Effector CD8-positive, alpha-beta T cell (primary cell): ENCODE measurements at places on chromosomes 4 and X.

DNA sequence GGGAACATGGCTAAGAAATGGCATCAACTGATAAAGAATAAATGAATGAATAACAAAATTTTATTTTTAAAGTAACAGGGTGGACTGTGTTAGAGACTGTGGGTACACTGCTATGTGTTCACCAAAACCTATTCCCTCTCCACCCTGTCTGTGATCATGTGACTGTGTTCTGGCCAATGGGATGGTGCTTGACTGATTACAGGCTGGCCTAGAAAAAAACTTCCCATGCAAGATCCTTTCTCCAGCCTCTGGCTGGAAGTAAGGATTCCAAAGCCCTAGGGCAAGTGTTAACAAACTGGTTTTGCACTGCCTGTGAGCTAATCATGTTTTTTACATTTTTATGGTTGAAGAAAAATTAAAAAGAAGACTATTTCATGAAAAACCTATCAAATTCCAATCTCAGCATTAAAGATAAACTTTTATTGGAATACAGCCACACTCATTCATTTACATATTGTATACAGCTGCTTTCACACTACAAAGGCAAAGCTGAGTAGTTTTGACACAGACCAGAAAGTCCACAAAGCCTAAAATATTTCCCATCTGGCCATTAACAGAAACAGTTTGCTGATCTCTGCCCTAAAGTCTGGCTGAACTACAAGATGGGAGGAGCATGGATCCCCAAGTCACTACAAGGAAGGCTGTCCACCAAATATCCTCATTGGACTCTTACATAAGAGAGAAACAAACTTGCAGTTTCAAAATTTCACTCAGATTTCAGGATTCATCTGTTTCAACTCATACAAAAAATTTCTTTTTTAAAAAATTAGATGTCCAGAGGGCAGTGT is 133.2 kb downstream of the ARHGAP6 start:
- DNase-seq, result no peak

DNA sequence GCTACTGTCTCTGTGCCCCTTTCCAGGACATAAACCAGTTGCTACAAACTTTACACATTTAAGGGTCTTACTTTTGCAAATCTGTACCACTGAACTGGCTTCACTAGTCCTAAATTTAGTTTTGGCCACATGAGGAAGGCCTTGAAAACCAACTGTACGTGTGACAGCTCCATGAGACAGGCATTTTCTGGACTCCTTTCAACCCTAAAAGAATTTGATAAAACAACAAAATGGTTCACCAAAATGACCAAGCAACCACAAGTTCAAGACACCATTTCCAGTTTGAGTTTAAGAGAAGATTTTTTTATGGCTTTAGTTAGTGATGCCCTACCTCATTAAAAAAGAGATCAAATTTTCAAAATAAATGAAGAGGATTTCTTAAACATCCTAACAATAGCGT is 246.4 kb downstream of the ZNF674 start:
- DNase-seq, result no peak

DNA sequence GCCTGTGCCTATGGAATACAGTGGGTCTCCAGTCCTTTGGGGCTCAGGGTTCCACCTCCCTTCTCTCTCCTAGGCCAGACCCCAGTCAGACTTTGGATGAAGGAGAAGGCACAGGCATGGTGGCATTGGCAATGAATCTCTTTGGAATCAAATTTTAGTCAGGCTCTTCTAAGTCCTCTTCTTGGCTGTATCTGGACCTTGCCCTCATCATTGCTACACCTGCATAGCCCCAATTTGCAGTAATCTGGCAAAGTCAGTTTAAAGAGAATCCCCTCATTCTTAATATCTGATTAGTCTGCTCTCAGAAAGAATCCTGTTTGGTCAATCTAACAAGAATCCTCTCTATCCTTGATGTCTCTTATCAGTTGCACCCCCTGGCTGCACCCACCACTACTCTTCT is 77.6 kb downstream of the SLC16A2 start:
- DNase-seq, result no peak

GRCh38 chr4:100869276-100869675 is 351.5 kb upstream of the EMCN start:
- DNase-seq, result no peak

DNA sequence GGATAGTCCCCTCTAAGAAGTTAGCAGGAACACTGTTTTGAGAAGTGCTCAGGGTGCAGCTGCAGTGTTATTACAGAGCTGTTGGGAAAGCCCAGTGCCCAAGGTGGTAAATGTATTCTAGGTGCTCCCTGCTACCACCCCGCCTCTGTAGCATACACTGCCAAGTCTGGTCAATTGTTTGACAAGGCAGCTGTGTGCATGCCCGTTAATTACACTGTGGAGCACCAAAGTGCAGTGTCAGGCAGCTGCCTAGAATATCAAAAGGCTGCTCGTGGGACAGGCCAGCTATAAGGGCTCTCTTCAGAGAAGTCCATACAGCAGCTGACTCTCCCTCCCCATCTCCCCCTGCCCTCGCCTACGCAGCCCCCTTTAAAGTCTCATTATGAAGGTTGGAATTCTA is 99.9 kb upstream of the KLHL13 start:
- no peak for DNase-seq

DNA sequence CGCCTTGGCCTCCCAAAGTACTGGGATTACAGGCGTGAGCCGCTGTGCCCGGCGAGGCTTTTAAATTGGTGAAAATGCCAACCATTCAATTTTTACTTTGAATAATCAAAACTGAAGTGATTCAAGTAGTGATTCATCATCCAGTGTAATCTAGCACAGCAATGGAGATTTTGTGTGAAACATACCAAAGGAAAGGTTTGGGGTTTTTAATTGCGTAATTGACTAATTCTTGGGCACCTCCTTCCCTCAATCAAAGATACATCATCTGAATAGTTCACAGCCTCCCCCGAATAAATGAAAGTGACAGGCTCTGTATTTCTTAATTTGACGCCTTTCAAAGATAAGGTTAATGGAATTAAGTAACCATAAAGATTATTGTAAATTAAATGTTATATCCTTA is 69.0 kb downstream of the DMD start:
- DNase-seq, result no peak

- DNase-seq, result no peak
These were observed 62.4 kb upstream of the NDP start for GRCh38 chrX:44035571-44035970.
